ENCODE measurements at places on chromosomes 16 and 17. TPM values are rescaled to one million over a fixed set of nuclear protein-coding genes. Genes with fewer than 3 reads are reported as not detected.

The TP53TG3D gene
- polyA plus RNA-seq: not detected

The ITGA2B gene
- 1.1 TPM for polyA plus RNA-seq

The NXN gene
- not detected for polyA plus RNA-seq

The CSH1 gene
- polyA plus RNA-seq: not detected

The TP53TG3C gene
- polyA plus RNA-seq: not detected

The PNMT gene
- not detected for polyA plus RNA-seq

The CACNA1H gene
- polyA plus RNA-seq: not detected

The KCNG4 gene
- polyA plus RNA-seq: not detected

The KRTAP9-8 gene
- not detected for polyA plus RNA-seq

The SOX15 gene
- 1.2 TPM for polyA plus RNA-seq

The CTRB2 gene
- not detected for polyA plus RNA-seq

The ASPA gene
- polyA plus RNA-seq: not detected

The SLC5A10 gene
- polyA plus RNA-seq: 0.38 TPM

The CDC6 gene
- polyA plus RNA-seq: 0.11 TPM

The ESRP2 gene
- polyA plus RNA-seq: not detected
